ENCODE measurements at places on chromosomes 4 and X. TPM values are rescaled to one million over a fixed set of nuclear protein-coding genes. Genes with fewer than 3 reads are reported as not detected.

CENPE gene
- total RNA-seq: 1.8 TPM

CCDC110 gene
- total RNA-seq: 0.22 TPM

NMU gene
- total RNA-seq: not detected

C4orf36 gene
- total RNA-seq: not detected

FMR1NB gene
- total RNA-seq: not detected

TMEM31 gene
- total RNA-seq: not detected

TRAM1L1 gene
- 0.44 TPM for total RNA-seq

GUCY1A1 gene
- 3.2 TPM for total RNA-seq

SLC25A53 gene
- 24.5 TPM for total RNA-seq

CXorf49 gene
- not detected for total RNA-seq

NCAPG gene
- total RNA-seq: 0.33 TPM

CT45A5 gene
- not detected for total RNA-seq

AFF1 gene
- total RNA-seq: 132 TPM

All from subcutaneous adipose tissue (tissue), 4 donors.